CD4-positive, alpha-beta T cell treated with Interleukin-21 for 1 hour (primary cell): ENCODE measurements at places on chromosomes 13 and 19.
A peak's percentile ranks its signal among the peaks of the same experiment; 100 is the strongest.

- no peak for DNase-seq
These were observed 20.7 kb downstream of the COLGALT1 start for GRCh38 chr19:17575871-17576757.

DNA sequence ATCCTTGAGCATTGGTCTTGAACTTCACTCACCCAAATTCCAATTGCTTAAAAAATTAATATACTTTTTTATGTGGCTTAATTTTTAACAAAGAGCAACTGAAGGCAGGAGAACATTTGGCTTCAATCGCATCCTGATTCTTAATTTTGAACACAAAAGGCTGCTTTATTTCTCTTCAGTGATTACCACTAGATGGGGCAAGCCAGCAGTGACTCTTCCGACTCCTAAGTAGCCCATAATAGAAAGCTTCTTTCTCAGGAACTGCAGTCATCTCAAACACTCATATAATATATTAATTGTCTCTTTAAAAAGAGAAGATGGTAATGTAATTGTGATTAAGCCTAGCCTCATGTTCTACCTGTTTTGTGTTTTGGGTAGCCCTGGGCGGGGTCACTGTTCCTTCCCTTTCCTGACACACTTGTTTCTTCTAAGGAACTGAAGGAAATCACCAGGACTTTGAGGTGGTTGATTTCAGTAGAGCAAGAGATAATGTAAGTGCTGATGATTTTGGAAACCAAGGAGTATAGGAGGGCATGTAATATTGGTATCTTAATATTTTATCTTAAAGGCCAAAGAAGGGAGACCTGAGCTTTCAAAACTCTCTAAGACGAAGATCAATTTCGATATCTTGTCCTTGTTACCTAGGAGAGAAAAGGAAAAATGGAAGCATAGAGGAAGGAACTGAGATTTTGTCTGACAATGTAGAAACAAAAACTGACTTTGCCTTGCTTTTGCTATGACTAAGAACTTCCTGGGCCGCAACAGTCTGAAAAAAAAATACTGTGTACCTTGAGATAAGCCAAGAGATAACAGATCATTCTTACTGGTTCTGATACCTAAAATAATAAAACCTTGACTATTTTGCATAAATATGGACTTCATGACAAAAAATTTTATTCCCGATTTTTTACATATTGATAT, 73.1 kb downstream of the TNFSF13B start:
- peak; percentile 31 for DNase-seq

GRCh38 chr13:29801737-29802305, 48.6 kb downstream of the UBL3 start:
- no peak for DNase-seq

DNA sequence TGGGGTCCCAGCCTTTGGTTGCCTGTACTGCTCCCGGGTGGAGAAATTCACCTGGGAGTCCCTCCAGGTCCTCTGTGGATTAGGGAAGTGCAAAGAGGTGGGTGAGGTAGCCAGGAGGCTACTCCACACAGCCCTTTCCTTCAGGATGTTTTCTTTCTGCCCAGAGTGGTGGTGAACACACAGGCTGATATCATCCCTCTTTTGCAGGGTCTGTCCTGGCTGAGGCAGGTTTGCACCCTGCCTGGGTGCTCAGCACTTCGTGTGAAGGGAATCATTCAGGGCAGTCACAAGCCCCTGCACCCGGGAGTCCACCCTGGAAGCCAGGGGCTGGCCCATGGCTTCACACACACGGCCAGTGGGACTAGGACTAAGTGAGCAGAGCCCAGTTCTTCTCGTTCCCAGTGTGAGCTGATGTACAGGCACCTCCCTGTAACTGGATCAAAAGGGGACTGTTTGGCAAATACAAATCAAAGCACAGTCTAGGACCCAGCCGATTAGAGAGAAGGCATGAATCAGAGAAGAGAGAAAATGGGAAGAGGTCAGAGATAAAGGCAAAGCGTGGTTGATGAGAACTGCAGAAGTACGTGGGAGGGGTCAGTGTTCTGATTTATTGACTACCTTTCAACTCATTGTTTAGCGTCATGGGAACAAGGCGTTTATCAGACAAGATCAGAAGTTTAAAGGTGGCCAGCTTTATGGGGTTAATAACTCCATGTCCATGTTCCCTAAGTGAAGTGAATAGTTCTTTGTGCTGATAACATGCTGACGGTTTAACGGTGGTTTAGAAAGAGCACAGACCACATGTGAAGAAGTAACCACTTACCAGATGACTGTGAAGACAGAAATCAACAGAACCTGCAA, 30.4 kb upstream of the SPATA13 start:
- DNase-seq: no peak

DNA sequence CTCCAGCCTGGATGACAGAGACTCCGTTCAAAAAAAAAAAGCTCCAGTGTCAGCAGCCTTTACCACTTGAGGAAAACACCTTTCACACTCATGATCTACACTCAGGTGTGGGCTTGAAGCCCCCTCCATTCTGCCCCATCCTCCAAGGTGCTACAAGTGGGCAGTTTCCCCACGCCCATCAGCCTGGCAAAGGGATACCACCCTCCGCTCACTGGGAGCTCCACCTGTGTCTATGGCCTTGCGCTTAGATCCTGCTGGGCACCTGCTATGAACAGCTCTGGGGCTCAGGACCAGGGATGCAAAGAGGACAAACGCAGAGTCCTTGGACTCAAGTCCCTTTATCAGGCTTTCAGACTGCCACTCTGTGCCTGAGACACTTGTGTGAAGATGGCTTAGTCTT, 127.8 kb downstream of the CRYL1 start:
- DNase-seq: no peak

GRCh38 chr13:112655913-112656312, 33.9 kb upstream of the ATP11A start:
- no peak for DNase-seq

DNA sequence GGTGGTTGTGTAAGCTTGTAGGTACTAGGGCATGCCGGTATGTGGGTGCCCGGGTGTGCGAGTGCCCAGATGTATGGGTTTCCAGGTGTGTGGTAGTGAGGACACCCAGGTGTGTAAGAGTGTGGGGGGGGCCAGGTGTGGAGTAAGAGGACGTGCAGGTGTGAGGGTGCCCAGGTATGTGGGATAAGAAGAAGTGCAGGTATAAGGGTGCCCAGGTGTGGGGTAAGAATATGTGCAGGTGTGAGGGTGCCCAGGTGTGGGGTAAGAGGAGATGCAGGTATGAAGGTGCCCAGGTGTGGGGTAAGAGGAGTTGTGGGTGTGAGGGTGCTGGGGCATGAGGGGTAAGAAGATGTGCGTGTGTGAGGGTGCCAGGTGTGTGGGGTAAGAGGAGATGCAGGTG, 14.3 kb downstream of the MARK4 start:
- DNase-seq: no peak

GRCh38 chr13:79404361-79404760, 1.7 kb downstream of the RBM26 start:
- DNase-seq: no peak

DNA sequence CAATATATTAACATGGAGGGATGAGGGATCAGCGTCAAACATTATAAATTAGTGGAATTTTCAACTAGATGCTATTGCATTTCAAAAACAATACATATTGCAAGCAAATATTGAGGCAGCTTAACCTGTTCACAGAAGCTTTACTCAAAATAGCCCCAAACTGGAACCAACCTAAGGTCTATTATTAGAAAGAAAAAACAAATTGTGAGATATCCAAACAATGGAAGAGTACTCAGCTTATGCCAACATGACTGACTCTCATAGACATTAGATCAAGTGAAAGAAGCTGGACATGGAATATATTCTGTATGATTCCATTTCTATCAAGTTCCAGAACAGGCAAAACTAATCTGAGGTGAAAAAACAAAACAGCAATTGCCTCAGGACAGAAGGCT, 27.6 kb upstream of the NEK3 start:
- no peak for DNase-seq

GRCh38 chr19:46697204-46697960, 19.5 kb downstream of the PRKD2 start:
- no peak for DNase-seq

DNA sequence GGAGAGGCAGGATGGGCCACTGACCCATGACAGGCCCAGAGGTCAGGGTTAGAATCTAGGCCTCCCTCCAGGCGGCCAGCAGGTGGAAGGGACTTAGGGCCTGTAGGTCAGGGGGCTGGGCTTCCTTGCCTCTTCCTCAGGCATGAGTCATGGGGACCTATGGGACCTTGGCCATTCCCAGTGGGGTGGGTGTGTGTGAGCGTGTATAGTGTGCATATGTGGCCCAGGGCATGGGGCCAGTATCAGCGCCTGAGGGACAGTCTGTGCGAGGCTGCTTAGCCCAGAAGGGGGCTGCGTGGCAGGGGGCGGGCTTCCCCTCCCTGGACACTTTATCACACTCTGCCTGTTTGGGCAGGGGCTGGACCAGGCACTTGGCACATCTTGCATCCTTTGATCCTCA, 13.3 kb downstream of the KCTD15 start:
- no peak for DNase-seq

DNA sequence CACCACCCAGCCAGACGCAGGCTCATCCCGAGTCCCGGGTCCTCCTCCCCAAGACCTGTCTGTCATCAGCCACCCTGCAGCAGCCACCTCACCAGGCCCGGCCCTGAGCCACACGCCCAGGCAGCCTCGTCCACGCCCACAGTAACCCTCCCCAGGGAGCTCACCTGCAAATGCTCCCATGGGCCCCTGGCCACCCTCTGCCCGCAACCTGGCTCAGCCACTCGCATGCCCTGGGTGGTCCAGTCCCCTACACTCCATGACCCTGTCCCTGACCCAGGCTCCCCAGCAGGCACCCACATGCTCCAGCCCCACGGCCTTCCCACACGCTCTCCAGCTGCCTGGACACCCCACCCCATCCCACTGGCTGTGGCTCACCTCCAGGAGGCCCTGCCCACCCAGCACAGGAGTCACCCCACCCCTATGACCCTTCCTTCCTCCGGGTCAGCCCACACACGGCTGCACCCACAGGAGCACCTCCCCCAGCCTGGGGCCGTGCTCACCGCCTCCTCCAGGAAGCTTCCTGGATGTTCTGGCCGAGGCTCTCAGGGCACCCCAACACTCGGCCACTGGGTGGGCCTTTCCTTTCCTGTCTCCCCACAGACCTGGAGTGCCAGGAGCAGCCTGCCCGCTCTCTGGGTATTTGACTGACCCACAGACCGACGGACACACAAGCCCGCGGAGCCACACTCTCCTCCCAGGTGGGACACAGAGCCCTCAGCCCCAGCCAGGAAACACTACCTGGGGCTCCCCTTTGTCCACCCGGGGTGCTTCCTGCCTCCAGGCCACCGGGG, 3.6 kb downstream of the TMEM259 start:
- no peak for DNase-seq

DNA sequence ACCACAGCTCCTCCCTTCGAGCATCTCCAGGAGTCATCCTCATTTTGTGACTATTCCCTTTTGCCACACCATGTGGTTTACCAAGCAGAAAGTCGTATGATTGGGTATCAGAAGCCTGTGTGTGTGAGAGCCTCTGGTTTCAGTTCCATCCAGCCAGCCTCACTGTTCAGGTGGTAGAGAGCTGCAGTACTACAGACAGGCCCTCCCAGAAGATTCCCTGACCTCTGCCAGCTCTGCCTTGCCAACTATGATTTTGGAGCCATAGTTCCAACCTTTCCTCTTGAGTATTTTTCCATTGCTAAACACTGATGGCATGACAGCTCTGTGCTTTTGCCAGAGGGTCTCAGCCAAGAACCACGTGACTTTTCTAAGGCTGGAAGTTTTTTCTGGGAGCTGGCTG, 82.5 kb downstream of the DHRS12 start:
- no peak for DNase-seq

DNA sequence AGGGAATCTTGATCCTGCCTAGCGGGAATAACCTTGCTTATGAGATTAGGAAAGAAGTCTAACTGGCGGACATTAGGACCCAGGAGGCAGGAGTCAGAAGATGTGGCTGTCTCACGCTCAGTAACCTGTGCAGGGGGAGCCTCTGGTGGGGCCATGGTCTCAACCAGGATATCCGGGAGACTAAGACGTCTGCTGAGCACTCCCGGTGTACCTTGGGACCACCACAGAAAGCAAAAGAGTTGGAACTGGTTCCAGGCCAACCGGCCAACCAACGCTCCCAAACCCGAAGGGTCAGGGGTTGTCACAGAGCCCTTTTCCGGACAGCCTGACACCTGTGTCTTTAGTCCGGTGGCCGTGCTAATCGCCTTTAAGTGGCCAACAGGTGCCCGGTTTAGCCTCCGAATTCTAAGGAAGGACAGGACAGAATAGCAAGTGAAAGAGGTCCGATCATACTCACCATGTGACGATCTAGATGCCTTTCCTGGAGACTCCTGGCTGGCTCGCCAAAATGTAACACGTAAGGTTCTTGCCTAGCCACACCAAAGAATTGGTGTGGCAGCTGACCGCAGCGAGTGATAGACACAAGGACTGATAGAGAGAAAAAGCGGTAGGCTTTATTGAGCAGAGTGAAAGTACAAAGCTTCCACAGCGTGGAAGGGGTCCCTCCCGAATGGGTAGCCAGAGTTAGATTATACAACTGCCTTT, 103.9 kb upstream of the DIAPH3 start:
- peak; percentile 24 for DNase-seq

DNA sequence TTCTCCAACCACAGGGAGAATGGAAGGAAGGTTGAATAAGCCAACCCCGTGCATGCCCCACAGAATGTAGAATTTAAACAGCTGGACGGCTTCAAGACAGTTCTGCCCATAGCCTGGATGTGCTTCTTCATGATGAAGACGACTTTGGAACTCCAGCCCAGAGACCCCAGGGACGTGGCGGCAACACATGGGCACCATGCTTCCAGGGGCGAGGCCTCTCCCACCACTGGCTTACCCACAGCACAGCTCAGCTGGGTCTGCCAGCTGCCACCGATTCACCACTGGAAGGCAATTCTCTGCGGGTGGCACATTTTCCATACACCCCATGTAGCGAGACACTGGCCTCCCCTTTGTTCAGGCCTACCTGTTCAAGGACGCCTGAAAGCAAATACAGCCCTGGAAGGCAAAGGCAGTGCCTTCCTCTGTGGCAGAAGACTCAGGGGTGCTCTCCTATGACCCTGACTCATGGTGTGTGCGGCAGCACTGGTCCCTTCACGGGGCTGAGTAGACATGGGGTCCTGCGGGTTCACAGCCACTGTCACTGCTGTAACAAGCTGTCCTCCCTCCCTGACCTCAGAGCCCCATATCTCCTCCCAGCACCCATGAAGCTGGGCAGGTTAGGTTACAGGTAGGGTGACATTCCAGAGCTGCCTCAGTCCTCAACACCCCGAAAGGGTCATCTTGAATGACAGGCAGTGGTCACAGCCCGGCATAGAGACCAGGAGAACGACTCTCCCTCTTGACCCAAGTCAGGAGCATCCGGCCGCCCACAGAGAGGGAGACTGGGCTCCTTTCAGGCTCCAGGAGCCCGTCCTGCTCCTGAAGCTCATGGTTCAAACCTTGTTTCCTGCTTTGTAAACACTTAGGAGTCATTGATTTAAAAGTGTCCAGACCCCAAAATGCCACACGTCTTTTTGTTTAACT, 72.7 kb downstream of the SPACA7 start:
- no peak for DNase-seq

GRCh38 chr13:27820524-27821482, 28.5 kb downstream of the GSX1 start:
- no peak for DNase-seq

DNA sequence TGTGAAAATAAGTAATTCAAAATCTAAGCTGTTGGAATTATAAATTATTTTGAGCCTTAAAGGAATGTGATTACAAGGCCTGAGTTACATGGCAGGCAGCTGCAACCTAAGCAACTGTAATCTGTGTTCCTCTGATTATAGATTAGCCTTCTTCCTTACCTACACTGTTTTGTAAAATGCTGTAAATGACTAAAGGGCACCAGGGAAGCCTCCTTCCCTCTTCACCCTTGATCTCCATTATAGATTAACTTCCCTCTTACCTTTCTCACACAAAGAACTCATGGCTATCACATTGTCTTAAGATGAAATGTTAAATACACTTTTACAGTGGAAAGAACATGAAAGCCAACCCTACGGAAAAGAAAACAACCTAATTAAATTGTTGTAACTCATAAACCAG, 423.7 kb upstream of the KLF12 start:
- DNase-seq: no peak
